Progenitor cell of endocrine pancreas (in vitro differentiated cells): ENCODE measurements at places on chromosomes 1 and 21. TPM values are rescaled to one million over a fixed set of nuclear protein-coding genes. Genes with fewer than 3 reads are reported as not detected.

DNA sequence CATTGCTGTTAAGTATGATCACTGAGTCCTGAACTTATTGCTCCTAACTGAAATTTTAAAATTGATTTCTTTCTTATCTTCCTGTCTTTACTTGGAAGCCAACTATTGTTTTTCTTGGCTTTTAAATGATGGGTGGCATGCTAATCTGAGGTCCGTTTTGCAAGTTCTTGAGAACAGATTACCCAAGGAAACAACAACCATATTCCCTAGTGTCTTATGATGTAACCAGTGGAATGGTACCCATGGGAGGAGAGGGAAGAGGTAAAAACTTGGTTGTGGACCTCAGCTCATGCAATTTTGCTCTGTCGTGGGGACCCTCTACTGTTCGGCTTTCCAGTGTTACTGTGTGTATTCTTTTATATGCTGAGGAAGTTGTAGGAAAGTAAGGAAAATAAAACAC lies 454.8 kb upstream of the ADAMTS5 start:
- DNase-seq, result no peak
- H3K4me1 ChIP-seq, result peaks cover 5% of the 10 kb centered on the region
- no peak overlapping the region for H3K4me3 ChIP-seq
- H3K36me3 ChIP-seq, result no peaks in the 10 kb centered on the region
- H3K27ac ChIP-seq, result no peak overlapping the region

GRCh38 chr21:18275781-18276180 lies 31.1 kb downstream of the CHODL start:
- no peak overlapping the region for H3K4me3 ChIP-seq
- no peaks in the 10 kb centered on the region for H3K27me3 ChIP-seq
- DNase-seq, result no peak
- no peaks in the 10 kb centered on the region for H3K36me3 ChIP-seq
- no peaks in the 10 kb centered on the region for H3K4me1 ChIP-seq

- peaks cover 12% of the 10 kb centered on the region for H3K36me3 ChIP-seq
- H3K4me1 ChIP-seq, result no peaks in the 10 kb centered on the region
- H3K27me3 ChIP-seq, result no peaks in the 10 kb centered on the region
- H3K4me3 ChIP-seq, result no peak overlapping the region
- H3K27ac ChIP-seq, result no peak overlapping the region
These were observed 22.6 kb downstream of the CASP9 start for GRCh38 chr1:15501208-15502032.

The NEGR1 gene
- 1.6 and 3.1 TPM in 2 replicates for total RNA-seq

The CELA2A gene
- not detected in 2 replicates for total RNA-seq

DNA sequence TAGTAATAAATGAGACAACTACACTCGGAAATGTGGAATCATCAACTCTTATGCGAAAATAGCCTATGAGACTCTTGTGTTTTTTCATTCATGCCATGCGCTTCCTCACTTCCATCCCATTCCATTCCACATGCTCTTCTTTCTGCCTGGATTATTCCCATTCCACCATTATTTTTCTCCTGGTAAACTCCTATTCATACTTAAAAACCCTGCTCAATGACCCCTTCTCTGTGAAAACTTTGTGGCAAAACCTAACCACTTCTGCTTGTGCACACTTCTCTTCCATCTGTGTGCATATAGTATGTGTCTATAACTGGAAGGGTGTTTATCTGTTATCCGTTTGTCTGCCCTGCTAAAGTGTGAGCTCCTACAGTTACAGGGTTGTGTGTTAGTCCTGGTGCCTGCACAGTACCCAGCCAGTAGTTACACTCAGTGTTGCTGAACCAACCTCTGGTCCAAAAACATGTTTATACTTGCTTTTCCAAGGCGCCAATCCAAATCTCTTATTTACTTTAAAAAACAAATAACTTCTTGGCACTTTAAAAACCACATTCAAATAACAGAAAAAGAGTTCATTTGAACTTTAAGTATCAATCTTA lies 10.7 kb downstream of the EPHX1 start:
- no peak overlapping the region for H3K27ac ChIP-seq
- no peak for DNase-seq
- H3K27me3 ChIP-seq, result no peaks in the 10 kb centered on the region
- H3K4me3 ChIP-seq, result no peak overlapping the region
- H3K4me1 ChIP-seq, result peaks cover 34% of the 10 kb centered on the region

- no peak for DNase-seq
- peaks cover 16% of the 10 kb centered on the region for H3K4me1 ChIP-seq
- no peaks in the 10 kb centered on the region for H3K36me3 ChIP-seq
- peaks cover 6% of the 10 kb centered on the region for H3K27me3 ChIP-seq
- peak within 1 kb of the TSS; percentile 90 for H3K27ac ChIP-seq
- H3K4me3 ChIP-seq, result peak within 1 kb of the TSS; percentile 87
These were observed at the start of gene C1orf232 for GRCh38 chr1:26168410-26169197. Gene C1orf232, minus strand, starts transcription at chr1:26168963. Its CDS starts 464 bp downstream, at chr1:26168499.

DNA sequence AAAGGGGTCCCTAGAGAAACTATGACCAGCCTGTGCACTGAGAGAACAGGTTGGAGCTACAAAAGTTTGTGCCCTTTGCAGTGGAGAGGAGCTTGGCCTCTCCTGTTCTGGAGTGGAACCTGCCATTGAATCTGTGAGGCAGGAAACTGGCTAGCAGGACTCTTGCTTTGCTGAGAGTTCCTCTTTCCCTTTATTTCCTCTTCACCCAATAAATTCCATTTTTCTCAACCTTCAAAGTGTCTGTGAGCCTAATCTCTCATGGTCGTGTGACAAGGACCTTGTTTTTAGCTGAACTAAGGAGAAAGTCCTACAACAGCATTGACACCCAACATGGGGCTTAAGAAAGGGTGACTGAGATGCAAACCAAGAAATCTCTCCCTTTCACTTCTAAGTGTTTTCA lies 42.7 kb upstream of the FASLG start:
- H3K4me1 ChIP-seq, result peaks cover 4% of the 10 kb centered on the region
- no peak overlapping the region for H3K4me3 ChIP-seq
- H3K27me3 ChIP-seq, result no peaks in the 10 kb centered on the region
- peaks cover 5% of the 10 kb centered on the region for H3K36me3 ChIP-seq

The ODF2L gene
- total RNA-seq, result 111 and 113 TPM in 2 replicates

The SLC22A15 gene
- total RNA-seq, result 4.6 and 5.3 TPM in 2 replicates

DNA sequence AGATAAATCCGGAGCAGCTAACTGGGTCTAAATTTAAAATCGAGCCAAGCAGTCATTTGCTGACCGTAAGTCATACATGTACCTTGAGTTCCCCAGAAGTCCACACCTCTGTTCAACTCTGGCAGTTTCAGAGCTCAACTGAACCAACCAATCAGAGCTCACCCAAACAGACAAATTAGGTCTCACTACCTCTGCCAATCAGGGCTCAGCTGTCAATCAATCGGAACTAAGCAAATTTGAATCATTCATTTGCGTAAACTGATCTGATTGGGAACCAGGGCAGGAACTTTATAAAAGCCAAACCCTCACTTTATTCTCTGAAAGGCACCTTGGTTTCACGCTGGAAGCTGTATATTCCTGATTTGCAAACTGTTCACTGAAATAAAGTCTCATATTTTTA lies 11.2 kb upstream of the ACBD6 start:
- no peaks in the 10 kb centered on the region for H3K36me3 ChIP-seq
- H3K4me3 ChIP-seq, result no peak overlapping the region
- H3K27me3 ChIP-seq, result no peaks in the 10 kb centered on the region
- DNase-seq, result no peak

DNA sequence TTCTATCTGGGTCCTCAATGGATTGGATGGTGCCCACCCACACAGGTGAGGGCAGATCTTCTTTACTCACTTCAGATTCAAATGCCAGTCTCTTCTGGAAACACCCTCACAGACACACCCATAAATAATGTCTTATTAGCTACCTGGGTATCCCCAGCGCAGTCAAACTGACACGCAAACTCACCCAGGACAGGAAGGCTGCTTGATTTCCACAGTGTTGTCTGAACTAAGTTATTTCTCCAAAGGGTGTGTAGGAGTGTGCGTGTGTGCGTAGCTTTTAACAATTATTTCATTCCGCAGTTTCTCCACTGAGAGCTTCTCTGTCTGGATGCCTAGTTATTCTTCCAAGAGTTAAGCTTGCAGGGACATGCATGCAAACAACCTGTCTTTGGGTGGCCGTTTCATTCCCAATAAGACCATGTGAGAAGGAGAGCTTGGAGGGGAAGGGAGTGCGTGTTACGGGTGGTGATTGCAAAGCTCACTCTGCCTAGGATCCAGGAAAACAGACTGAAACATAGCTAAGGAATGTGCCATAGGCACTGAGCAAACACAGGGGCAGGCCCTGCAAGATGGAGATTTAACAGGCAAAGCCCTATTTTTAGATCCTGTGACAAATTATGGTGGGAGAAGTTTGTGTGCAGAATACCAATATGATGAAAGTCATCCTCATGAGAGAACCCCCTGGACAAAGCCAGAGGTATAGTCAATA lies 269.7 kb downstream of the DYRK1A start:
- H3K36me3 ChIP-seq, result peaks cover 1% of the 10 kb centered on the region
- DNase-seq, result no peak
- H3K4me1 ChIP-seq, result peaks cover 7% of the 10 kb centered on the region
- no peak overlapping the region for H3K4me3 ChIP-seq
- H3K27me3 ChIP-seq, result peaks cover 7% of the 10 kb centered on the region

DNA sequence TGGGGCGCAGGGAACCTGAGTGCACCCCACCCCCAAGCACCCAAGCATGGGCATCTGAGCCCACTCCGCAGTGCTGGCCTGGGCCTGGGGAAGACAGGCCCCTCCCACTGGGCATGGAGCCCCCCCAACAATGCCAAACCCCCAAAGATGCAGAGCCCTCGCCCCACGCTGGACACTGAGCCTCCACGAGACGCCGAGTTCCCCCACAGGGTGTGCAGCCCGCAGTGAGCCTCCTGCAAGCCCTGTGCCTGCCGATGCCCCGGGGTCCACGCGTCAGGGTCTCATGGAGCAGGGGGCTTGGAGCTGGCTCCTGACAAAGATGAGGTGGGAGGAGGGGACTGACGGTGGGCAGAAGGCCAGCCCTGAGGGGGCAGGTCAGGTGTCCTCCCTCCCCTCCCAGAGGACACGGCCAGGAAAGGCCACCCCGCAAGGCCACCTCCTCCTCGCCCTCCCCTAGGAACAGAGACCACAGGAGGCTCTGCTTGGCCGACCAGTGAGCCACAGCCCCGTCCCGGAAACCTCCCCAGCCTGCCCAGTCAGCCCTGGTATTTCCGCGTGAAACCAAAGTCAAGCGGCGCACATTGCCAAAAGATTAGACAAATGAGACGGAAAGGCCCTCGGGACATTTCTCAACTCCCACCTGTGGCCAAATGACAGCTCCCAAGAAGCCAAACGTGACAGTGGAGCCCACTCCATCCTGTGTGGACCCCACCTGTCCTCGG lies 33.4 kb downstream of the MEGF6 start:
- no peaks in the 10 kb centered on the region for H3K4me1 ChIP-seq
- DNase-seq, result no peak
- no peak overlapping the region for H3K27ac ChIP-seq
- H3K4me3 ChIP-seq, result no peak overlapping the region
- no peaks in the 10 kb centered on the region for H3K27me3 ChIP-seq

The LCE1A gene
- total RNA-seq, result not detected in 2 replicates

The MATN1 gene
- 0.11 and 0.14 TPM in 2 replicates for total RNA-seq

GRCh38 chr1:183243161-183244050 lies 57.3 kb downstream of the LAMC2 start:
- peaks cover 4% of the 10 kb centered on the region for H3K4me1 ChIP-seq
- H3K4me3 ChIP-seq, result no peak overlapping the region
- no peak for DNase-seq
- H3K27ac ChIP-seq, result no peak overlapping the region
- H3K27me3 ChIP-seq, result peaks cover 21% of the 10 kb centered on the region

The NCAM2 gene
- 0.60 and 1.1 TPM in 2 replicates for total RNA-seq

DNA sequence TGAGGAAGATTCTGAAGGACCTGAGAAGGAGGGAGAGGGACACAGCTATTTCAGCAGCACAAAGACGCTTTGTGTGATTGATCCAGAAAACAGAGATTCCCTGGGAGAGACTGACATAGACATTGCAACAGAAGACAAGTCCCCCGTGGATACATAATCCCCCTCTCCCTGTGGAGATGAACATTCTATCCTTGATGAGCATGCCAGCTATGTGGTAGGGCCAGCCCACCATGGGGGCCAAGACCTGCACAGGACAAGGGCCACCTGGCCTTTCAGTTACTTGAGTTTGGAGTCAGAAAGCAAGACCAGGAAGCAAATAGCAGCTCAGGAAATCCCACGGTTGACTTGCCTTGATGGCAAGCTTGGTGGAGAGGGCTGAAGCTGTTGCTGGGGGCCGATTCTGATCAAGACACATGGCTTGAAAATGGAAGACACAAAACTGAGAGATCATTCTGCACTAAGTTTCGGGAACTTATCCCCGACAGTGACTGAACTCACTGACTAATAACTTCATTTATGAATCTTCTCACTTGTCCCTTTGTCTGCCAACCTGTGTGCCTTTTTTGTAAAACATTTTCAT lies 161.3 kb upstream of the SGIP1 start:
- DNase-seq, result no peak
- no peak overlapping the region for H3K27ac ChIP-seq
- no peak overlapping the region for H3K4me3 ChIP-seq
- no peaks in the 10 kb centered on the region for H3K36me3 ChIP-seq
- H3K27me3 ChIP-seq, result no peaks in the 10 kb centered on the region

The CFAP298 gene
- total RNA-seq, result 52.4 and 57.8 TPM in 2 replicates

DNA sequence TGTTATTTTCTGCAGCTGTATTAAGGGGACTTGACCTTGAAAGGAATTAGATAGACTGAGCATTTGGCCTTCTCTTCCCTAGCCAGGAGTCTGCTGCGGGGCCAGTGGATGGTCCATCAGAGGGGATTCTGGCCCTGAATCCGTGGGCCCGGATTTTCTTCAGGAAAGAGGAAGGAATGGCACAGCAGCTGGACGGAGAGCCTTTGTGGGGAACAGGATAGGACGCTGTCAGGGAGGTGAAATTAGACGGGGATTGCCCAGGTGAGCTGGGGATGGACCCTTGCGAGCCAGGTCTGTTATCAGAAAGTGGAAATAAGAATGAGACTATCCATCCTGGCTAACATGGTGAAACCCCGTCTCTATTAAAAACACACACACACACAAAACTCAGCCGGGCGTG lies 1.7 kb upstream of the C2CD2 start:
- peaks cover 8% of the 10 kb centered on the region for H3K4me1 ChIP-seq
- peaks cover 2% of the 10 kb centered on the region for H3K36me3 ChIP-seq
- no peak overlapping the region for H3K4me3 ChIP-seq

DNA sequence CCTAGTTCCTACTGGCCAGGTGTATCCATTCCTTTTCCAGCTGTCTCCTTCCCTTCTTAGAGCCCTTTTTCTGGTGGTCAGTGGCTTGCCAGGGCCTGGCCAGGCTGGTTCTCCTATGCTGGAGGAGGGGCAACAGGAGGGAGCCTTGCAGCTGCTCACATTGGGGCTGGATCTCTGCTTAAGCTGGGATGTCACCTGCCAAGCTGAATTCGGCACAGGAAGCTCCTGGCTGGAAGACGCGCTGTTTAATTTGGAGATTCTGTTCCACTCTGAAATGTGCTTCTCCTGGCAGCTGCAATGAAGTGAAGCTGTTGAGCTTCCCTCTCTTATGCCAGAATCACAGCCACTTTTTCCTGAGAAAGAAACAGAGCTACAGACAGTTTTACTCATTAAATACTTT lies 56.0 kb upstream of the POU3F1 start:
- DNase-seq, result no peak
- H3K27me3 ChIP-seq, result peaks cover 27% of the 10 kb centered on the region
- no peaks in the 10 kb centered on the region for H3K36me3 ChIP-seq
- H3K27ac ChIP-seq, result no peak overlapping the region

GRCh38 chr1:244861683-244862082 lies 2.7 kb downstream of the HNRNPU start:
- peak overlapping the region; percentile 64 for H3K27ac ChIP-seq
- no peak for DNase-seq
- H3K4me1 ChIP-seq, result peaks cover 34% of the 10 kb centered on the region
- H3K27me3 ChIP-seq, result no peaks in the 10 kb centered on the region
- H3K36me3 ChIP-seq, result peaks cover 38% of the 10 kb centered on the region
